Osteoblast (primary cell): ENCODE measurements at places on chromosomes 5 and 9. TPM values are rescaled to one million over a fixed set of nuclear protein-coding genes. Genes with fewer than 3 reads are reported as not detected.

Gene NMUR2
- total RNA-seq = not detected in 2 replicates

Gene ACTBL2
- total RNA-seq = not detected in 2 replicates

Gene CCL27
- total RNA-seq = 0.36 TPM in 1 of 2 replicates, not detected in the other

Gene PLPPR1
- not detected in 2 replicates for total RNA-seq

Gene SH3RF2
- total RNA-seq = 2.9 and 4.0 TPM in 2 replicates

Gene CAMK4
- 0.29 and 0.72 TPM in 2 replicates for total RNA-seq

GRCh38 chr9:68996462-68996861 is 17.5 kb downstream of the PRKACG start:
- H3K4me3 ChIP-seq = no peak overlapping the region
- no peak overlapping the region for H3K27ac ChIP-seq
- no peak for DNase-seq
- H3K27me3 ChIP-seq = peaks cover 4% of the 10 kb centered on the region
- H3K4me1 ChIP-seq = no peaks in the 10 kb centered on the region
- no peaks in the 10 kb centered on the region for H3K36me3 ChIP-seq

DNA sequence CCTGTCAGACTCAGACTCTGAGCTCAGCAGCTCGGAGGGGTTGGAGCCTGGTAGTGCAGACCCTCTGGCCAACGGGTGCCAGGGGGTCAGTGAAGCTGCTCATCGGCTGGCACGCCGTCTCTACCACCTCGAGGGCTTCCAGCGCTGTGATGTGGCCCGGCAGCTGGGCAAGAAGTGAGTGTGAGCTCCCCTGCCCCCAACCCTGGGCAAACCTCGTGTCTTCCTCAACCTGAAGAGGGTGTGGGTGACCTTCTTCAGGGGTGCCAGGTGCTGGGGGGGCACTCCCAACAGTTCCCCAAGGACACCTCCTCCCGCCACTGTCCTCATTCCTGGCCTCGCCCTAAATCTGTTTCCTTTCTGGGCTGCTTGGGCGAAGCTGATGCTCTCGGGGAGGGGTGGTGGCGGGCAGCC is 18.6 kb downstream of the PSD2 start:
- no peak overlapping the region for H3K4me3 ChIP-seq
- no peaks in the 10 kb centered on the region for H3K27me3 ChIP-seq
- no peak overlapping the region for H3K27ac ChIP-seq
- H3K36me3 ChIP-seq = no peaks in the 10 kb centered on the region
- peak; percentile 79 for DNase-seq

- no peaks in the 10 kb centered on the region for H3K36me3 ChIP-seq
- no peak overlapping the region for H3K27ac ChIP-seq
- no peaks in the 10 kb centered on the region for H3K4me1 ChIP-seq
These were observed 73.0 kb upstream of the SMIM23 start for GRCh38 chr5:171712616-171713015.

DNA sequence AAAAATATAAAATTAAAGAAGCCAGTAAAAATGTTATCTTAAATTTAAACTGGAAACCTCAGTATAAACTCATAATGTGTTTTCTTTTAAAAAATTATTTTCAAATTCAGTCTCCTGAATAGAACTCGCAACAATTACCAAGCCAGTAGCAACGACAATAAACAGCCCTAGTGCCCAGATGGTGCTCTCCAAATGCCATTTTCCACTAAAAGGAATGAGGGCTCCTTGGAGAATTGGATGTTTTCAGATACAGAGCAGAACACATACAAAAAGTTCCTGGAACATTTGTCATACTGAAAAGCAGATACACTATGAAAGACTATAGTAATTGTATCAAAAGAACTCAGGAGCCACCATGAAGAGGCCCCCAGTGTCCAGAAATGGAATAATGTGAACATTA is 97.4 kb downstream of the TMC1 start:
- peak; percentile 34 for DNase-seq
- no peaks in the 10 kb centered on the region for H3K27me3 ChIP-seq
- H3K4me1 ChIP-seq = no peaks in the 10 kb centered on the region
- no peak overlapping the region for H3K27ac ChIP-seq

- no peaks in the 10 kb centered on the region for H3K36me3 ChIP-seq
- H3K27ac ChIP-seq = peak overlapping the region; percentile 93
- H3K27me3 ChIP-seq = no peaks in the 10 kb centered on the region
- H3K4me1 ChIP-seq = peaks cover 31% of the 10 kb centered on the region
- peak overlapping the region; percentile 92 for H3K4me3 ChIP-seq
- peak; percentile 58 for DNase-seq
These were observed 158.1 kb downstream of the C9orf152 start for GRCh38 chr9:110049699-110050450.

GRCh38 chr9:134846187-134846586 is 34.4 kb upstream of the FCN2 start:
- H3K36me3 ChIP-seq = peaks cover 47% of the 10 kb centered on the region
- peak; percentile 83 for DNase-seq
- no peaks in the 10 kb centered on the region for H3K27me3 ChIP-seq
- no peaks in the 10 kb centered on the region for H3K4me1 ChIP-seq
- no peak overlapping the region for H3K4me3 ChIP-seq

GRCh38 chr9:35868933-35869332 is 1.3 kb downstream of the OR13J1 start:
- no peak overlapping the region for H3K27ac ChIP-seq
- no peaks in the 10 kb centered on the region for H3K36me3 ChIP-seq
- H3K27me3 ChIP-seq = peaks cover 1% of the 10 kb centered on the region
- H3K4me3 ChIP-seq = no peak overlapping the region
- H3K4me1 ChIP-seq = no peaks in the 10 kb centered on the region

- DNase-seq = no peak
- peaks cover 10% of the 10 kb centered on the region for H3K4me1 ChIP-seq
- no peak overlapping the region for H3K4me3 ChIP-seq
- H3K36me3 ChIP-seq = no peaks in the 10 kb centered on the region
These were observed 143.5 kb downstream of the GPBP1 start for GRCh38 chr5:57317341-57317740.

- no peaks in the 10 kb centered on the region for H3K27me3 ChIP-seq
- H3K4me3 ChIP-seq = no peak overlapping the region
- no peaks in the 10 kb centered on the region for H3K4me1 ChIP-seq
- H3K36me3 ChIP-seq = no peaks in the 10 kb centered on the region
These were observed 752.8 kb downstream of the IRX1 start for GRCh38 chr5:4348423-4348822.

DNA sequence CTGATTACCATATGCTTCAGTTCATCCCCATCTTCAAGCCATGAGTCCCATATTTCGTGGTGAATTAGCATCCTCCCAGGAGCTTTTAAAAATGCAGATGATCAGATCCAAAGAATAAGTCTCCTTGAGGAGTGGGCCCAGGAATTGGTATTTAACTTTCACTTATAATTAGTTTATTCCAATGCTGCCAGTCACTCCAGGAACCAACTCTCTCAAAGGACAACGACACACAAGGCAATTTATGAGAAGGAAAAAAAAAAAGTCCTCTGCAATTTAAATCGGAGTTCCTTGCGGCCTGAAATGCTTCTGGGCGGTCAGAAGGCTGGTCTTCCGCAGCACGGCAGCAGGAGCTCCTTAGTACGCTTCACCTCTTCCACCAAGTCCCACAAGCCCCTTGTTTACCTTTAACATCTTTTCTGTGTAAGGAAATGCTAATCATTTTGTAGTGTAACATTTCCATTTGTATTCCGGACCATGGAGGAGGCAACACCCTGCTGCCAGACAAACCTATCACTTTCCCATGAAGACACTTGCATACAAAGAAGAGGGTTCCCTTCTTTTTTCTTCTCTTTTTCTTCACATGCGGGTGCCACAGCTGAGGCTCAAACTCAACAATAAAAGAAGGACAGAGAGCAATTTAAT is 16.3 kb upstream of the KCNV2 start:
- H3K27ac ChIP-seq = no peak overlapping the region
- DNase-seq = no peak
- H3K27me3 ChIP-seq = no peaks in the 10 kb centered on the region
- no peak overlapping the region for H3K4me3 ChIP-seq
- H3K4me1 ChIP-seq = no peaks in the 10 kb centered on the region
- H3K36me3 ChIP-seq = no peaks in the 10 kb centered on the region

- no peak overlapping the region for H3K4me3 ChIP-seq
- no peaks in the 10 kb centered on the region for H3K4me1 ChIP-seq
- no peaks in the 10 kb centered on the region for H3K36me3 ChIP-seq
- no peak overlapping the region for H3K27ac ChIP-seq
- DNase-seq = no peak
- no peaks in the 10 kb centered on the region for H3K27me3 ChIP-seq
These were observed 30.2 kb downstream of the C5orf15 start for GRCh38 chr5:133938039-133938821.

- no peak overlapping the region for H3K4me3 ChIP-seq
- peaks cover 5% of the 10 kb centered on the region for H3K4me1 ChIP-seq
- H3K36me3 ChIP-seq = no peaks in the 10 kb centered on the region
- DNase-seq = peak; percentile 45
- no peaks in the 10 kb centered on the region for H3K27me3 ChIP-seq
These were observed 307.3 kb downstream of the MLLT3 start for GRCh38 chr9:20314981-20315380.

DNA sequence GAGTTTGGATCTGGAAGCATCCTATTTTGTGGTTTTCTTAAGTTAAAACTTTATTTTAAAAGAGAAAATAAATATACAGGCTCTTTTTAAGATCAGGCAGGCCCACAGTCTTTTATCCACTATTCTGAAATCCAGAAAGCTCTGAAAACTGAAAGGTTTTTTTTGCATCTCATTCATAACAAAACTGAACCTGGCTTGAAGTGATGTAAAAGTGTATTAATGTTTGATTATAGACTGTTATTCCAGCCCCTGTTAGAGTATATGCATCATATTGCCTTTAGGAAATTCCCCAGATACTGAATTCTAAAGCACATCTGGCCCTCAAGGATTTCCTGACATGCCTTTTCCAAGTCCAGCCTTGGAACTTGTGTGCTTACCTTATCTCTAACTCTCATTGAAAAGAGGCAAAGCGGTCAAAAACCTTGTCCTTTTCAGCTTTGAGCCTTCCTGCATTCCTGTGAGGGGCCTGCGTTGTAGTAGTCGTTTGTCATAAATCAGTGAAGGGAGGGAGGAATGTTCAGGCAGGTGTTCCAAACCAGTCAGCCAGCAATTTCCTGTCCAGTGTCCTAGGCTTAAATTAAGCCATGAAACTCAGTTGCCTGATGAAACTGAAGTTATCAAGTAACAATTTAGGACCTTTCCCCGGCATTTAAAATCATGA is 110.4 kb downstream of the TLE4 start:
- H3K27me3 ChIP-seq = no peaks in the 10 kb centered on the region
- H3K27ac ChIP-seq = no peak overlapping the region
- peaks cover 28% of the 10 kb centered on the region for H3K4me1 ChIP-seq
- DNase-seq = no peak

DNA sequence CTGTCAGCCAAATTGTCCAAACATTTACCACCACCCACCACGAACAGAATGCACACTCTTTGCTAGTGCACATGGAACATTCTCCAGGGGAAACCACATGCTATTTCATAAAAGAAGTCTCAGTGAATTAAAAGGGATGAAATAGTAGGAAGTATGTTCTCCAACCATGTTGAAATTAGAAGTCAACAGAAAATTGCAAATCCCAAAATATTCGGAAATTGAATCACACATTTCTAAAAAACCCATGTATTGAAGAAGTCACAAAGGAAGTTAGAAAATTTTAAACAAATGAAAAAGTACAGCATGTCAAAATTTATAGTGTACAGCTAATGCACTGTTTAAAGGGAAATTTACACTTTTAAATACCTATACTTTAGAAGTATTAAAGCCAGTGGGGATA is 50.8 kb downstream of the TGFBR1 start:
- H3K27me3 ChIP-seq = peaks cover 15% of the 10 kb centered on the region
- H3K4me1 ChIP-seq = no peaks in the 10 kb centered on the region
- DNase-seq = no peak
- H3K4me3 ChIP-seq = no peak overlapping the region

DNA sequence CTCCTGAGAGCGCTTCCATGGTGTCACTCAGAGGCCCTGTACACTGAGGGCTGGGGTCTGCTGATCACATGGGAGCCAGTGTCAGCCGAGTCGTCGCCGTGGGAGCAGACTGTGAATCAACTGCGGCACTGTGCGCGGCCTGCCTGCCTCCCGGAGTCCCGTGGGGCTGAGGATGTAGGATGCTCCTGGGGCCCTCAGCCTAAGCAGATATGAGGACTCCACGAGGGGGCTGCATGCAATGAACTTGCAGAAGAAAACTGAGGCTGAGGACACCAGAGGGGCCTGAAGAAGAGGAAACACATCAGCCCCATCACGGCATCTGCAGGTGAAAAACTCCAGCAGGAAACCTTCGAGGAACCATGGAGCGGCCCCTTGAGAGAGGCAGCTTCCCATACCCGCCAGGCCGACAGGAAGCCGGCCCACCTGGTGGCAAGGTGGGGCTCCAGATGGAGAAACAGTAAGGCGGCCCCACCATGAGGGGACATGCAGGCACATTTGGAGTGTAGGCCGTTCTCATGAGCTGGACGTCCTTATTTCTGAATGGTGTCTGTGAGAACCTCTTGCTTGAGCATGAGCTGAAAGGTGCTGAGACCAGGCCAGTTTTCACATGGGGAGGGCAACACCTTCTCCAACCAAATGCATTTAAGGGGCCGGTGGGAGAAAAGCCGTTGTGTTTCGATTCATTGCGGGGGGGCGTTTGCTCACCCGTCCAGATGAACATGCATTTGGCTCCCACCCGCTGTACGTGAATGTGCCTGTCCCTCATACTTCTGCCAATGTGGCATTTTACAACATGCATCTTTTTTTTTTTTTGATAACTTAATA is 35.2 kb upstream of the ADAMTS2 start:
- H3K4me1 ChIP-seq = peaks cover 30% of the 10 kb centered on the region
- H3K27me3 ChIP-seq = no peaks in the 10 kb centered on the region
- no peak overlapping the region for H3K27ac ChIP-seq

GRCh38 chr5:168979135-168979534 is 321.8 kb downstream of the SLIT3 start:
- no peak for DNase-seq
- H3K4me1 ChIP-seq = peaks cover 20% of the 10 kb centered on the region
- H3K27me3 ChIP-seq = no peaks in the 10 kb centered on the region
- no peak overlapping the region for H3K4me3 ChIP-seq
- H3K27ac ChIP-seq = no peak overlapping the region
- H3K36me3 ChIP-seq = no peaks in the 10 kb centered on the region

GRCh38 chr9:114357360-114357759 is 27.7 kb downstream of the ORM2 start:
- H3K27me3 ChIP-seq = no peaks in the 10 kb centered on the region
- peaks cover 8% of the 10 kb centered on the region for H3K4me1 ChIP-seq
- no peak overlapping the region for H3K4me3 ChIP-seq

GRCh38 chr9:93133681-93134014 is 403 bp downstream of the NINJ1 start:
- DNase-seq = peak; percentile 99
- H3K4me3 ChIP-seq = peak overlapping the region; percentile 82
- peak overlapping the region; percentile 96 for H3K27ac ChIP-seq
- H3K36me3 ChIP-seq = no peaks in the 10 kb centered on the region
- H3K27me3 ChIP-seq = no peaks in the 10 kb centered on the region

DNA sequence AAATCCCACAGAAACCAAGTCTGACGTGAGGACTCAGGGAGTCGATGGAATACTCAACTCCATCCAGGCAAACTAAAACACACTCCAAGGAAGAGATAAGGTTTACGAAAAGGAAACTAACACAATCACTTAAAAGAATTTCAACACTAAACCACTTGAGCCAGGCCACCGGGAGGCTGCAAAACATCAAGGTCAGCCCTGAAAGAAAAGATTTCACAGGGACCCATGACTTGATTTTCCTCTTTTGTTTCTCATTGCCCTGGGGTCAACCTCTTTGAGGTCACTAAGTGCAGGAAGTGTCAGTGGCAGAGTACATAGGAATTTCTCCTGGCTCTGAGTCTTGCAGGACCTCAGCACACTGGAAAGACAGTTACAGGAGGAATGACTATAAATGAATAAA is 77.8 kb upstream of the TARS1 start:
- no peak for DNase-seq
- H3K36me3 ChIP-seq = no peaks in the 10 kb centered on the region
- no peaks in the 10 kb centered on the region for H3K27me3 ChIP-seq
- peaks cover 7% of the 10 kb centered on the region for H3K4me1 ChIP-seq
- H3K27ac ChIP-seq = peak overlapping the region; percentile 63
